Left lung (tissue), 14 donors: ENCODE measurements at places on chromosomes 5 and 9. TPM values are rescaled to one million over a fixed set of nuclear protein-coding genes. Genes with fewer than 3 reads are reported as not detected.

DNA sequence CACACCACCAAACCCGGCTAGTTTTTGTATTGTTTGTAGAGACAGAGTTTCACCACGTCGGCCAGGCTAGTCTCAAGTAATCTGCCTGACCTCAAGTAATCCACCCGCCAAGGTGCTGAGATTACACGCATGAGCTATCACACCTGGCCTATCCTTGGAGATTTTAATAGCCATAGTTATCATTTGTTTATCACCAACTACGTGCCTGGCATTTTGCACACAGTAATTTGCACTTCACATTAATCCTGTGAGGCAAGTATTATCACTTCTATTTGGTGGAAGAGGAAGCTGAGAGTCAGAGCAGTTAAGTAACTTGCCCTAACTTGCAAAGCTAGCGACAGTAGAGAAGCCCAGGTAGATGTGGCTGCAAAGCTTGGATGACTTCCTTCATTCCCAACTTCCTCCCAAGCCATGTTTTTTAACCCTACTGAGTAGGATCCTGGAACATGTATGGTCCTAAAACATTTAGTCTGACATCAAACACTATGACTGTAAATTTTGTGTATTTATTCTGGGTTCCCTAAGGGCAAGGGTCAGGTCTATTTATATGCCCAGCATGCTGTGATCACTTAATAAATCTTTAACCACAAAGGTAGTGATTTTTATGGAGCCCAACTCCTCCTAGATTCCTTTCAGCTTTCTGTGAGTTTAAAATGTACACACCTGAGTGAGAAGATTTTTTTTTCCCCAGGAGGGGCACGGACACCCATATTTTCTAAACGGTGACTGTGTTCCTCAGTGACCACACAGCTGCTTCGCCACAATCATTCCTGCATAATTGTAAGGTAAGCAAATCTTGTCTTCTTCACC, 100.2 kb upstream of the RAI14 start:
- DNase-seq = no peak

GRCh38 chr5:54514291-54514690, 3.3 kb upstream of the SNX18 start:
- no peak for DNase-seq

Gene NDUFAF2
- 27.0 TPM for polyA plus RNA-seq

Gene IL9
- polyA plus RNA-seq = not detected

DNA sequence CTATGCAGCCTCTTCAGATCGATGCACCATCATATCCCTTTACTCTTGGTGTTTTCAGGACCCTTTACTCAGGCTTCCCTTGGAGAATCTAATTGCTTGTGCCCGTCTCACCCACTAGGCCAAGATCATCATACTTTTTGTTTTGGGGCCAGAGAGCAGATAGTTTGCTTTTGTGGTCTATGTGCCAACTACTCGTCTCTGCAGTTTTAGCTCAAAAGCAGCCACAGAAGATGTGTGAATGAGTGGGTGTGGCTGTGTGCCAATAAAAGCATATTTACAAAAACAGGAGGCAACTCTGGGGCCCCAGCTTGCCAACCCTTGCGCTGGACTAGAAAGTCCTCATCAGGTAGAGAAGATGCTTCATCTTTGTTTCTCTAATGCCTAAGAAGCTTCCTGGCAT, 216.8 kb downstream of the SEMA5A start:
- DNase-seq = no peak

DNA sequence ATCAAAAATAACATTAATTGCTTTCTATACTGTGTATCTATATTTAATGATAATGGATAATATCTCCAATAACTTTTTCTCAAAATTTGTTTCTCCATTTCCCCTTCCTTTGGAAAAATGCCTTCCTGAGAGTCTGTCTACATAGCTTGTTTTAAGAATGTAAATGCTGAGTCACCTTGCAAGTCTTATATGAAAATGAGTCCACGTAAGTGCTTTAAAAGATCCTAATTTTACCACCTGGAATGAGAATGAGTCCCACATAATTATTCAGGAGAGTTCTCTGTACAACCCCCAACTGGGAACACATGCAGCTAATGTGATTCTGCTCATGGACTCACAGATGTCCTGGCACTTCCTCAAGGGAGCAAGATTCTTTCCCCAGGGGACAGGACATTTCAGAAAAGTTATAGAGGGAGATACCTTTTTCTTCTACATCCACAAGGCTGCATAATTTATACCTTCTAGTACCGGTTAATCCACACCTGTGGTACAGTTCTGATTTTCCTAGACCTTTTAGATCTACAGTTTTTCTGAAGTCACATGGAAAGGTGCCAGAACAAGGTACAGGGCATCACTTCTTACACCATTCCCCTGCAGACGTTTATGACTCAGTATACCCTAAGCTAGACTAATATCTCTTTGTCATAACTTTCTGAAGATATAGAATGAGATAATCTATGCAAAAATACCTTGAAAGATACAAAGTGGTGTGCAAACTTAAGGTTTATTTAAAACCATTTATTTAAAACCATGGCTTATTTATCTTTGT, 314.1 kb downstream of the CETN3 start:
- no peak for DNase-seq
